ENCODE measurements at places on chromosomes 16 and 17.
A peak's percentile ranks its signal among the peaks of the same experiment; 100 is the strongest.

- no peaks in the 10 kb centered on the region for H3K36me3 ChIP-seq
- no peaks in the 10 kb centered on the region for H3K4me1 ChIP-seq
- H3K27me3 ChIP-seq: peaks cover 3% of the 10 kb centered on the region
- H3K27ac ChIP-seq: no peak overlapping the region
These were observed 3.8 kb downstream of the CFAP97D1 start for GRCh38 chr17:43784068-43784467.

DNA sequence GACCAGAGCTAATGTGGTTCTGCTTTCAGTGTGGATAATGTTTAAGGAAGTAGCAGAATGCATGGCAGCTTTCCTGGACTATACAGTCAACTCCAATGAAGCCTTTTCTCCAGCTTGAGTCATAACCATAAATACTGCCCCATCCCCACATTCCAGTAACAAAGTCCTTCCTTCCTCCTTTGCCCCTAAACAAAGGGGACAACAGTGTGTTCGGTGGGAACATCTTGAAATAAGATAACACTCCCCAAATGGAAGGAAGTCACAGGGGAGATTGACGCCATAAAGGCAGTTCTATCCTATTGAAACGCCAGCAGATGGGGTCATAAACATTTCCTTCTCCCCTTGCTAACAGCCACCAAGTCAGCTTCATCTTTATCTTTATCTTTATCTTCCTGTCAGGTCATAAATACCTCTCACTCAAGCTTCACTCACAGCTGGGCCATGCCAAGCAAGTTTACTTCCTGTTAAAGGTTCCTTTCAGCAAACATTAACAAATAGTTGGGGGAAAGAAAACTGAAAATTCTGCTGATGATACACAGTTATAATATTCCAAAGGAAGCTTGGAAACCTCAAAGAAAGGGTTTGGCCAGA, 136.7 kb downstream of the SNX11 start:
- H3K4me1 ChIP-seq: peaks cover 68% of the 10 kb centered on the region
- no peaks in the 10 kb centered on the region for H3K36me3 ChIP-seq
- H3K27me3 ChIP-seq: peaks cover 2% of the 10 kb centered on the region
- H3K27ac ChIP-seq: peak overlapping the region; percentile 10

DNA sequence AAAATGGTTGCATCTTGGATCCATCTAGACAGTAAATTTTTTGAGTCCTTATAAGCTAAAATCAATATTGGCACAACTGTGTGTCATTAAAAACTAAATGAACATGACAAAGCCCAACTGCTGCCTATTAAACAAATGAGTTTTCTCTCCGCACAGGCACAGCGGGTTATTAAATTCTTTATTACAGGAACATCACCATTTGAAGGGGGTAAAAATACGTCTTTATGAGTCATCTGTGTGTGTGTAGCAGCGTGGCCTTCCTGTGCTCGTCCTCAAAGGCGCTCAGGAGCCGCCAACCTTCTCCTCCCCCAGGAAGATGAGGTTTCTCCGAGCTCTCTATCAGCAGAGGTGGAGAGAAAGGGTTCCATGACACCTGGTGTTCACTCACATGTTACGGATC, 62.6 kb upstream of the SDK2 start:
- H3K27ac ChIP-seq: no peak overlapping the region
- H3K4me3 ChIP-seq: no peak overlapping the region
- DNase-seq: no peak
- H3K36me3 ChIP-seq: no peaks in the 10 kb centered on the region
- H3K4me1 ChIP-seq: peaks cover 4% of the 10 kb centered on the region

DNA sequence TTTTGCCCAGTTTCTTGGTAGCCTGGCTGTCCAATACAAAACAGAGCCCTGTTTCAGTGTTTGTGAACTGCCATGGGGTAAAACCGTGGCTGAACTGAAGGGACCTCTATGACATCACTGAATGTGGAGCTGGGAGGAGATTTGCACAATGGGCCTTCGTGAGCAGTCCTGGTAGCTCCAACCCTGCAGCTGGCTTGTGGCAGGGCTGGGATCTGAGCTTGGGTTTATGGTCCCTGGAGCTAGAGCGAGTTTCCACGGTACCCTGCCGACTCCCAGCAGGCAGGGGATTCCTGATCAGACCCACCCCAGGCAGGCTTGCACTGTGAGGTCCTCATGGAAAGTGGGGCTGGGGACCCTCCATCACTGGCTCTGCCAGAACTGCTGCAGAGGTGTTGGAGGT, 247.0 kb downstream of the GSG1L start:
- DNase-seq: no peak
- H3K27ac ChIP-seq: no peak overlapping the region
- H3K4me1 ChIP-seq: no peaks in the 10 kb centered on the region
- H3K36me3 ChIP-seq: no peaks in the 10 kb centered on the region
- peaks cover 7% of the 10 kb centered on the region for H3K27me3 ChIP-seq

DNA sequence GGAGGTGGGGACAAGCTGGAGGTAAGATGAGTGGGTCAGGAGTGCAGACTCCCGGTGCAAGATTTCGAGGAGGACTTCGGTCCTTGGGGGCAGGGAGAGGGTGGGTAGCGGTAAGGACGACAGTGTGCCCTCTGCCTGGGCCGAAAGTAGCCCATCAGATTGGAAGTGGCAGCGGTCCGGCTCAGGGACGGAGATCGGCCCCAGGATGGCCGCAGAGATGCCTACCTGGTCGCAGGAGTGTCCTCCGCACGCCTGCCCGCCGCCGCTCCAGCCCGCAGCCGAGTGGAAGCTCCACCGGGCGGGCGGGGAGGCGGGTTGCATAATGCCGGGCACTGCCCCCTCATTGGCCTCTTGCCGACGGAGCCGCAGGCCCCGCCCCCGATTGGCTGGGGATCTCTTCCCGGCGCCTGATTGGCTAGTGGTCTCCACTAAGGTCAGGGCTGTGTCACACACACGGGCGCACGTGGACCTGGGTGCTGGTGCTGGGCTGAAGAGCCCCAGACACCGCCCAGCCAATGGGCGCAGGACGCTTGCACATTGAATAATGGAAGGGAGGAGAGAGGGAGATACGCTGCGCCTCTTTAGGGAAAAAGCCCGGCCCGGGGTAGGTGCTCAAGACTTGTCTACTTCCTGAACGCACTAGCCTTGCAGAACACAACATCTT, at the start of gene PER1:
PER1 (minus strand) TSS at position 293 of the 664 bp plus-strand sequence. CDS start 1,698 bp downstream, outside the sequence.
- H3K4me3 ChIP-seq: peak within 1 kb of the TSS; percentile 97
- DNase-seq: peak; percentile 83
- H3K27me3 ChIP-seq: peaks cover 50% of the 10 kb centered on the region
- peaks cover 12% of the 10 kb centered on the region for H3K36me3 ChIP-seq

DNA sequence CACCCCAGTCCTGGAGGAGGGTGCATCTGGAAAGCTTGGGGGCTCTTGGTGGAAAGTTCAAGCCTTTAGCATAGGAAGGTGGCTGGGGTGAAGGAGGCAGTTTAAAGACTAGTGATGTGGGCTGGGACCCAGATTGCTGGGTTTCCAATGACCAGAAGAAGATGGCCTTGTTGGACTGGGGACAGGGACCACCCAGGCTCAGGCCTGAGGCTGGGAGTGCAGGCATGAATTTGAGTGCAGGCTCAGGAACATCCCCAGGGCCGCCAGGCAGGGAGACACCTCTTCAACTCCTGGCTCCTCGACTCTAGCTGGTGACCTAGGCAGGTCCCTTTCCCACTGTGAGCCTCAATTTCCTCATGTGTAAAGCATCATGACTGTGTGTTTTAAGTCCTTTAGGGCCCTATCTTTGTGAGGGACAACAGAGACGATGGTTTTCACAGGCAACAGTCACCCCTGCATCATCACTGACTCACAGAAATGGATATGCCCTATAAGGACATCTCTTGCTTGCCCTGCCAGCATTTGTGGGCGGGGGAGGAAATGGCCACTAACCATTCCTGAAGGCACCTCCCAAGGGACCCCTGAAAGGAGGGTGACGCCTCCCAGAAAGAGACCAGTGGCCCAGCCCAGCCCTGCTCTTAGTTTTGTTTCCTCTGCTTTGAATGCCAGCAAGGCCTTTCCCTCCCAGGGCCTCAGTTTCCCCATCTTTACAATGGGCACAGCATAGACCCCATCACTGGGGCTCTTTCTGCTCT, 11.1 kb downstream of the NLRC5 start:
- peak overlapping the region; percentile 66 for H3K4me3 ChIP-seq
- no peak for DNase-seq
- peaks cover 3% of the 10 kb centered on the region for H3K36me3 ChIP-seq
- H3K27me3 ChIP-seq: peaks cover 4% of the 10 kb centered on the region
- H3K4me1 ChIP-seq: peaks cover 94% of the 10 kb centered on the region
- peak overlapping the region; percentile 95 for H3K27ac ChIP-seq

All from immature natural killer cell (primary cell).